ENCODE measurements at places on chromosomes 2 and 18.

DNA sequence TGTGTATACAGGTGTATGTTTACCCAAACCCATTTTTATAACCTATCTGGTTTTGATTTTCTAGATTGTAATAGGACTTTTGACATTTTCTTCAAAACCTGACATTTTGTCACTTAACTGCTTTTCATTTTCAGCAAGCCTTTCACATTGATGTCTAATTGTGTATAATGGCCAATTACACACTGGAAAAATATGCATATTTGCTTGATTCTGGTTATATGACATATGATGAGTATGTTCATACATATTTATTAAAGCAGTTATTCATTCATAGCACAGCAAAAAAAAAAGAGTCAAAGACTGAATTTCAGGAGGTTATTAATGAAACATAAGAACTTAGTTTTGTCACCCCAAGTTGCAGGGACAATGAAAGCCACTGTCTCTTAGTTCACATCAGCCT lies 307.7 kb upstream of the TNP1 start:
- no peak for DNase-seq

GRCh38 chr2:181777734-181778133 lies 97.4 kb upstream of the NEUROD1 start:
- DNase-seq, result no peak

DNA sequence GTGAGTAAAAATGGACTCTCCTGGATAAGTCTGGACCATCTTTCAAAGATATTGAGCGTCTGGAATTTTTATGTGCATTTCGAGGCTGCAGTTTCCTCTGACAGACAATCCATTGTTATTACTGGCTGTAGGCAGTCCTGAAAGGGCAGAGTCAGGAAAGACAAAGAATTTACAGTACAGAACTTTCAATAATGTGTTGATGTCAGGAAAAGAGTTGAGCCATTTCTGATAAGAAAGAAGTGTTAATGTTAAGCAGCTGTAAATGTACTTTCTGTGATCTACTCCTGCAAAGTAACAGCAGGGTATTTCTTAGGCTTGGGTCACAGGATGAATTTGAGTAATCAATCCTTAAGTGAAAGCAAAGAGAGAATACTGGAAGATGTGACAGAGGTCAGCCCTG lies 29.8 kb downstream of the TSPYL6 start:
- no peak for DNase-seq

- no peak for DNase-seq
Observed at GRCh38 chr2:11388262-11389051, 44.0 kb upstream of the ROCK2 start.

- DNase-seq, result no peak
Observed at GRCh38 chr18:76398295-76398694, 96.7 kb downstream of the ZNF516 start.

DNA sequence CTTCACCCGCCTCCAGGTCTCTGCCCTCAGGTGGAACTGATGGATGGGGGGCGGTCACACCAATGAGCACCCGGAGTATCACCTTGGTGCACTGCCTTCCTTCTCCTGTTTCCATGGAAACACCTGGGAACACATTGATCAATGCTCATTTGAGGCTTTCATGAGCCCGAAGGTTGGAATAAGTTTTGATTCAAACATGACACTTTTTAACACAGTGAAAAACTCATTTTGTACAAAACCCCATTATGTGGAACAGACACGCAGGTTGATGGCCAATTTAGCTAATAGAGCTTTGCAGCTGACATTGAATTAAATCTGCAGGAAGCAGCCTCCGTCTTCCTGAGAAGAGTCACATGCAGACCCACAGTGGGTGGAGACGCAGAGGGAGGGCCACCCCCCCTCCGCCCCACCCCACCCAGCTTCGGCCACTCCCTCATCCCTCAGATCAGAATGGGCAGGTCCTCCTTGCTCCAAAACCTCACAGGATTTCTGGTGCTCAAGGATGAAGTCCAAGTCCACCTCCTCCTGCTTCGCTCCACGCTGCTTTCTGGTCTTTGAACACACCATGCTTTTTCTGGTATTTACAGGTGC lies 96.0 kb upstream of the MYCN start:
- DNase-seq, result no peak

DNA sequence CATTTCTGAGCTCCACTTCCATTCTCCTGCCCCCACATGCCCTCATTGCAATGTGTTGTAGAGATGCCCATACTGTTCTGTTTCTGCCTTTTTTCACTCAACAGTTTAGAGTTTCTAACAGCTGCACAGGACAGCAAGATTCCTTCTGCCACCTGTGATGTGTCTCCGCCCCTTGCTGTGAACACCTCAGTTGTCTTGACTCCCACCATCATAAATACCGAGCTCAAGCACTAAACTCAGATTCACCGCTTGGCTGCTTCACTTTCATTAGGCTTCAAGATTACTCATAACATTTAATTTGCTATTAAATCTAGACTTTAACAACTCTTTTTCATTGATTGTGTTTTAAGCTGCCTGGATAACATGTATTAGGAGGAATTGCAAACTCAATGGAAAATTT lies 141.0 kb downstream of the MAP2 start:
- no peak for DNase-seq

- DNase-seq, result no peak
Observed at GRCh38 chr2:21231985-21232384, 108.2 kb downstream of the TDRD15 start.

DNA sequence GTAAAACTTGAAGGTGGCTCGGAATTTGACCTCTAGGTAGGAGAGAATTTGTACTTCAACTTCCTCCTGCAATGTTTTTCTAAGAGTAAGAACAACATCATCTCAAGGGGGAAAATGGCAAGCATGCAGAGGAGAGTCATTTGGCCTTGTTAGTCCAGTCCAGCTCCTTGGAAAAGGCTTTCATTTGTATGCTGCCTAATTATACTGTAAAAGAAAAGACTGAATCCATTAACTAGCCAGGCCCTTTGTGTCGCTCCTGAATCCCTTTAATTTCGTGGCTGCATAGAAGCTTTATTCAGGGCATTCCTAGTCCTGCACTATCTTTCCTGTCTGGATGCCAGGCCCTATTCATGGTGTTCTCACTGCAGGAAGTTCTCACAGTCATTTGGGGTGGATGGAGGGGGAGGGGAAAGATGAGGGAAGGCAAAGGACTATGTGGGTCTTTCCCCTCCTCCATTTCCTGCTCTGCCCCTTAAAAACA lies 36.0 kb downstream of the PHLPP1 start:
- no peak for DNase-seq

- DNase-seq, result no peak
Observed at GRCh38 chr2:108363024-108363907, 14.5 kb upstream of the SULT1C4 start.

GRCh38 chr2:138023298-138023697 lies 59.0 kb downstream of the HNMT start:
- no peak for DNase-seq

DNA sequence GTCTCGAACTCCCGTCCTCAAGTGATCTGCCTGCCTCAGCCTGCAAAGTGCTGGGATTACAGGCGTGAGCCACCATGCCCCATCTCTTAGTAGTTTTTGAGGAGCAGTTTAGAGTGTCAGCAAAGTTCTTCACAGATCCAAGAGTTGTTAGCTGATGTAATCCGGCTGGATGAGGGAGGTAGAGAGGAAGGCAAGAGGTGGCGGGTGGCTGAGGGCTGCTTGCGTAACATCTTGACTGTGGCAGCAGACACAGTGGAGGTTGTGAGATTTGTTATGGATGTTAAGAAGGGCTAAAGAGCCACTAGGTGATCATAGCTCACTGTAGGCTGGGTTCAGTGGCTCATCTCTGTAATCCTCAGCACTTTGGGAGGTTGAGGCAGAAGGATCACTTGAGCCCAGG lies 19.5 kb upstream of the FAM136A start:
- DNase-seq, result no peak
